Cortex of kidney (tissue), 1 donor: ENCODE measurements at places on chromosomes 1 and 21.

DNA sequence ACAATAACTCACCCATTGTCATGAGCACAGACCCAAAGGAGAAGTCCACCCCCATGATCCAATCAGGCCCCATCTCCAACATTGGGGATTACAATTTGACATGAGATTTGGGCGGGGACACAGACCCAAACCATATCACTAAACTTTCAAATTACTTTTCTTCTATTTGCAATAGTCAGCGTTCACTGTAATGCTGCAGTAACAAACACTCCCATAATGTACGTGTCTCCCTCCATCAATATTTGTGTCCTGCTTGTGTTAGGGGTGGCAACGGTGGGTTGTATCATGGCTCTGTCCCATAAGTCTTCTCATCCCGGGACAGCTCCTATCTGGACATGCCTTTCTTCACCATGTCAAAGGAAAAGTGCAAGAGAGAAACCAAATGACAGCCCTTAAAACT is 26.2 kb downstream of the TFF3 start:
- no peak for DNase-seq

GRCh38 chr1:110829955-110830553 is 42.9 kb upstream of the CD53 start:
- DNase-seq, result no peak

GRCh38 chr1:43979528-43980254 is 681 bp downstream of the B4GALT2 start:
- DNase-seq, result no peak

GRCh38 chr1:173669491-173669941 is at the start of gene ANKRD45:
Gene ANKRD45, minus strand, starts transcription at chr1:173669851. Its CDS starts 10,433 bp downstream, at chr1:173659418.
- DNase-seq, result no peak

DNA sequence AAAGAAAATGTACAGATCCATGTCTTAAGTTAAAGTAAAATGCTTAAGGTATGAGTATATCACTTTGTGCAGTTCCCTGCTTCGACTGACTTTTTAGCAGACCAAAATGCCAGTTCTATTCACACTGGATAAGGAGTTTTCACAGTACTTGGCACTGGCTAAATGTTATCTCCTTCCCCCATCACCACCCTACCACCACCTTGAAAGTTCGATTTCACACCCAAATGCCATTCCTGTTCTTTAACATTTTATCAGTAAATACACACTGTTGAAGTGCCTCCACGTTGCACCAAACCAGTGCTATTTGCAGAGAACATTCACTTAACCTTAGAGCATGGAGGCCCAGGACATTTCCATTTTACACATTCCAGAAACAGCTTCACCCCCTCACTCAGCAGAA is 100.0 kb downstream of the URB2 start:
- no peak for DNase-seq

DNA sequence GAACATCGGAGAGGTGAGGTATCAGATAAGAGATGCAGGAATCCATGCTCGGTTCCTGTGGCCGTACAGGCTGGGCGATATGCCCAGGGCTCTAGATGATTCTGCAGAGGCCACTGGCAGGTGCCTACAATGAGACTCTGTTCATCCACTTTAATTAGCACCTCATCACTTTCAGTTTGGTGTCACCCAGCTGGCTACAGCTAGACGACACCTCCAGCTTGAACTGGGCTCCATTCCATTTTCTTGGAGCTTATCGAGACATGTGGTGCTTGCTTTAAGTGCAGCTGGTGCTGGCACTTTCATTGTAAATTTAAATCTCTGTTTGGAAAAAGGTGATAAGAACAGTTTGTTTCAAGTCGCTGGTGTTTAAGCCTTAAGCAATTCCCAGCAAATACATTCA is 322.5 kb upstream of the ADGRL2 start:
- no peak for DNase-seq

- DNase-seq, result no peak
Measured at GRCh38 chr1:233132445-233132844, 163.1 kb downstream of the PCNX2 start.

- no peak for DNase-seq
Measured at GRCh38 chr1:170460001-170460400, 72.0 kb upstream of the GORAB start.

DNA sequence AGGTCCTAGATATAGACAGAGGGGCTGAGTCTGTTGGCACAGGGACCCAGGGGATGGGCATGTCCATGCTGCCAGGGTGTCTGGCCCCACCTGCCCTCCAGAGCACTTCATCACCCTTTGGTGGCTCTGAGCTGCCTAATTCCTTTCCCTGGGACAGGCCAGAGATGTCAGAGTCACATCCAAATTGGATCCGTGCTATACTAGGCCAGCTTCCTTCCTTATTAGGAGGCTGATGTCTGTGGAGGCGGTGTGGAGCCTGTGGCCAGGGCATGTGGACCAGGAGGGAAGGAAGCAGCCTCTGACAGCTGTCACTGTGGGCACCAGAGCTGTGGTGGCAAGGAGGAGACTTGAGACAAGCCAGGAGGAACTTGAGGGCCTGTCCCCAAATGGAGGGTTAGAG is 77.7 kb upstream of the TMEM51 start:
- no peak for DNase-seq

DNA sequence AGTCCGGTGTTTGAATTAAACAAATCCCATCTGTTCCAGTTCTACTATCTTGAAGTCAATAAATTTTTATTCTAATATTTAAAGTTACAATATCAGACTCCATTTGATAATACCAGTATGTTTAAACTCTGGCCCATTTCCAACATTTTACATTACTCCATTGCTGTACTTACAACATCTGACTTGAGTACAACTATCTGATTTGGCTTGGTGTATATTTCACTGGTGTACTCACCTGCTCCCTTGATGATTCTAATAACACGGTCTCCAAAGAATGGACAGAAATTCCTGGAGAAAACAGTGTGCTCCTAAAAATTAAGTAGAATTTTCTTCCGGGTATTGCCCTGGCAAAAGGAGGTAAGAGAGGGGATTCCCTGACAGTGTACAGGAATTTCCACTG is 680.5 kb upstream of the ADAMTS5 start:
- DNase-seq, result no peak

GRCh38 chr1:195866091-195866780 is 742.0 kb downstream of the KCNT2 start:
- no peak for DNase-seq

DNA sequence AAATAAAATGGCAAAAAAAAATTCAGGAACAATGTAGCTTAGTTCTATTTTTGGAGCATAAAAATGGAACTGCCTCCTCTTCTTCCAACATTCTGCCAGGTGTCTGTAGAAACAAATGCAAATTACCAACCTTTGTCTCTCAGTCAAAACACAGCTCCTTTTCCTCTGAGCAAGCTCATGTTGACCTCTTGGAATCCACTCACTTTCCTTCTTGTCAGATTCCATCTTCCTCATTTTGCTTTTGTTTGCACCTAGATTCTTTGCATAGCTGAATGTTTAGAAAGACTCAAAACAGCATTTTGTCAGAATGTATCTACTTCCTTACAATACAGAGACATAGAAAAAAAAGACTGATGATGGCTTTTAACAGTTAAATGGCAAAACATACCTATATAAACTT is 178.2 kb downstream of the ADGRL2 start:
- no peak for DNase-seq

- DNase-seq, result no peak
Measured at GRCh38 chr1:186578325-186579016, 101.8 kb downstream of the PTGS2 start.

GRCh38 chr1:5664906-5665875 is 327.0 kb downstream of the NPHP4 start:
- DNase-seq, result no peak

- DNase-seq, result no peak
Measured at GRCh38 chr1:223269006-223269405, 95.0 kb downstream of the SUSD4 start.

- DNase-seq, result no peak
Measured at GRCh38 chr1:198619375-198620140, 19.3 kb upstream of the PTPRC start.

DNA sequence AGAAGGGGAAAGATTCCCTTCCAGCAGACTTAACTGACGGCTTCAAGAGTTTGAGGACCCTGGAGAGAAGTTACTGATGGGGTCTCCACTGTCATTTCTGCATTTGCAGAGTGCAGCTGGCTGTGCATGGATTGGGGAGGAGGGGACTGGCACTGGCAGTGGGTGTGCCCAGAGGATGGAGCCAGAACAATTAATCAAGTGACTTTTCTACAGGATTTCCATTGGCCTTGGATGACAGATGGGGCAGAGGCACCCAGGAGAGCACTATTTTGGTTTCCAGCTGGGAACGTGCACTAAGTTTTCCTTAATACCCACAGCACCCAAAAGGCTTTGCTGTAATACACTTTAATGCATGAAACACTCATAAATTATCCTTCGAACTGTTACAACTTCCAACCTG is 1.3 kb downstream of the NGF start:
- DNase-seq, result no peak

- DNase-seq, result no peak
Measured at GRCh38 chr1:219324171-219324570, 150.5 kb downstream of the LYPLAL1 start.

DNA sequence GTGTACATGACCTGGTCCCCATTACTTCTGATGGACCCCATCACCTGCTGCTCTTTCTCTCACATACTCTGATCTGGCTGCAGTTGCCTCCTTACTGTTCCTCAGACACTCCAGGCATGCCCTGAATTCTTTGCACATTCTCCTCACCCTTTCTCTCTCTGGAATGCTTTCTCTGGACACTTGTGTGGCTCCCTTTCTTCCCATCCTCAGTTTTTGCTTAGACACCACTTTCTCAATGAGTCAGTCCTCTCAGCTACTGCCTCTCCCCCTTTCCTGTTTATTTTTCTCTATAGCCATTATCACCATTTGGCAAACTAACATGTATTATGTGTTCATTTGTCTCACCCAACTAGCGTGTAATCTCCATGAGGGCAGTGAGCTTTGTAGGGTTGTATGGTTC is 28.1 kb downstream of the PLXNA2 start:
- DNase-seq, result no peak

GRCh38 chr1:2957329-2957728 is 63.9 kb upstream of the ACTRT2 start:
- no peak for DNase-seq

GRCh38 chr21:24372506-24372905 is 1234.8 kb downstream of the MRPL39 start:
- DNase-seq, result no peak

- DNase-seq, result no peak
Measured at GRCh38 chr1:10704368-10704882, 92.0 kb downstream of the CASZ1 start.

DNA sequence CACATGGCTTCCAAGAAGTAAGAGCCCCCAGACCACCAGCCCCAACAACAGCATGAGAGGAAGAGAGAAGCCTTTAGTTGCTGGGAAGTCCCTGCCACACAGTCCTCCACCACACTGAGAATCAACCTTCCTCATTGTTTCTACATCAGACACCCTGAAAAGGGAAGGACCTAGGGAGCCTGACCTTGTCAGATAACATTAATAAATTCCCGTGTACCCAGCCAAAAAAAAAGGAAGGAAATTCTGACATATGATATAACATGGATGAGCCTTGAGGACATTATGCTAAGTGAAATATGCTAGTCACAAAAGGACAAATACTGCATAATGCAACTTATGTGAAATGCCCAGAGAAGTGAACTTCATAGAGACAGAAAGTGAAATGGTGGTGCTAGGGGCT is 65.6 kb upstream of the ARHGAP29 start:
- no peak for DNase-seq
